Fibroblast of skin of left biceps (primary cell): ENCODE measurements at places on chromosomes 12 and 14.

DNA sequence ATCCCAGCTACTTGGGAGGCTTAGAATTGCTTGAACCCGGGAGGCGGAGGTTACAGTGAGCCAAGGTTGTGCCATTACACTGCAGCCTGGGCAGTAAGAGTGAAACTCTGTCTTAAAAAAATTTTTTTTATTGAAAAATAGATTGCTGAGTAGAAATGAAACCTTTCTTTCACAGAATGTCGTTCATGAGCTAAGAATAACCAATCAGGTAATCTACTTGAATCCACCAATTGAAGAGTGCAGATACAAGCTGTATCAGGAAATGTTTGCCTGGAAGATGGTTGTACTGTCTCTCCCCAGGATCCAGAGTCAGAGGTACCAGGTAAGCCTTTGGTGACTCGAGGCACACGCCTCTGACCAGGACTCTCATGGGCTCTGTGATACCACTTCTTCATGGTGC lies 27.0 kb downstream of the DYNC1H1 start:
- no peak for DNase-seq

- no peak for DNase-seq
These were observed 6.0 kb downstream of the SYT1 start for GRCh38 chr12:78870539-78870938.

GRCh38 chr14:34034447-34035176 lies 83.7 kb upstream of the EGLN3 start:
- no peak for DNase-seq

- DNase-seq, result no peak
These were observed 34.6 kb downstream of the CKB start for GRCh38 chr14:103488071-103488470.

GRCh38 chr12:75444429-75445136 lies 36.0 kb upstream of the GLIPR1 start:
- no peak for DNase-seq

DNA sequence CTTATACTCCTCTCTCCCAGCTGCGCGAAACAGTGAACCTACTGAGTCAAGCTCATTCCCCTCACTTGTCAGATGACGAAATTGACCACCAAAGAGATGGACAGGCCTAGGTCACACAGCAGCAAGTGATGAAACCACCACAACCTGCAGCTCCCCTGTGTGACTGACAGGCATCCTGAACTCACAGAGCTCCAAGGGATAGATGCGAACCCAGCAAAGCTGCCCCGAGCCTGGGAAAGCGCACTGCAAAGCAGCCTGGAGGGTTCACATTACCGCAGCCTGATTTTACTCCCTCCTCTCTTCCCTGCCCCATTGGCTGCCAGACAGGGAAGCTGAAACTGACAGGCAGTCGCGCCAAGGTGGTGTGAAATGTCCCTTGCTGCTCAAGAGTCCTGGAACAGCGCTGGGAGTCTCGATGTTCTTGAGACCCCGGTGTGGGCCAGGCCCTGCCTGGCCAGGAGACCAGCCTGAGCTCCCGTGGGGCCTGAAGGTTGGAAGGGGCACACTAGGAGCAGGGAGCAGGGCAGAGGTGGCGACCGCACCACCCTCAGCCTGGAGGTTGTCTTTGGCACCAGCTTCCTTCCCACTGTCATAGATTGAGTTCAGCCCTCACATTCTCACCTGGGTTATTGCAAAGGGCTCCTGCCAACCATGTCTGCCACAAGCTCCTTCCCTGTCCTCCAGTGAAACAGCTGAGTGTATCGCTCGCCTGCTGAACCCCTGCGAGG lies 36.3 kb downstream of the SNRNP35 start:
- DNase-seq, result no peak

GRCh38 chr14:100725587-100726387 lies 905 bp upstream of the DLK1 start:
- no peak for DNase-seq

DNA sequence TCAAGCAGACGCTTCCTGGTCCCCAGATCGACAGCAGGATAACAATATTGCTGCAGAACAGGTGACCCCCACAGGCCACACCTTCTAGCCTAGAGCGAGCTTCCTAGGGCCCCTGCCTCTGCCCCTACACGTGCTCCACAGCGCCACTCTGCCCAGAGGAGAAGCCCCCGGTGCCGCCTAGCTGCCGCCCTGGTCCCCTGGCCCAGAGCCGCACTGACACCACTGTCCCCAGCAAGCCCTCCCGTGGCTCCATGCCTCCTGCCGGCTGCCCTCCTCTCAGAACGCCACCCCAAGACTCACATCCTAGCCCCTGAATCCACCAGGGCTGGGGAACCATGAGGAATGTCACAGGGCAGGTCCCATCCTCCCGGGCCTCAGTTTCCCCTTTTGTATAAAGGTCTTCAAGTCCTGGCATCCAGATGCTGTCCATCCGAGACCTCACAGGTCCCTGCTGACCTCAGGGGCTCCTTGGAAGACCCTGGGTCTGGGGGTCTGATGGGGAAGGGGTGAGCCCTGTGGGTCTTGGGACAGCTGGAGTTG lies 31.0 kb downstream of the JAG2 start:
- no peak for DNase-seq

- DNase-seq, result no peak
These were observed 56.4 kb upstream of the NEDD1 start for GRCh38 chr12:96850676-96851075.

DNA sequence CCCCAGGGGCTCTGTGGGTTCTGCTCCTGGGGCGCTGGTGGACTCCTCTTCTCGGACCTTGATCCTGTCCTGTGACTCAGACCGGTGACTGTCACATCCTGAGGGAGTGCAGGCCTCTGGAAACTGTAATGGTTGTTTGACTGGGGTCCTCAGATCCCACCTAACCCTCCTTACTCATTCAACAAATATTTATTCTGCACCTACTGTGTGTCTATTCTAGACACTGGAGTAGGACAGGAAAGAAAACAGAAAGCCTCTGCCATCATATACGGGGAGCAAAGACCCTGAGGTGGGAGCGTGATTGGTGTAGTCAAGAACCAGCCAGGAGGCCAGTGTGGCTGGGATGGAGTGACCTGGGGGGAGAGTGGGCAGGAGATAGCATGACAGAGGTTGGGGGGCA lies 47.6 kb downstream of the ESRRB start:
- no peak for DNase-seq

DNA sequence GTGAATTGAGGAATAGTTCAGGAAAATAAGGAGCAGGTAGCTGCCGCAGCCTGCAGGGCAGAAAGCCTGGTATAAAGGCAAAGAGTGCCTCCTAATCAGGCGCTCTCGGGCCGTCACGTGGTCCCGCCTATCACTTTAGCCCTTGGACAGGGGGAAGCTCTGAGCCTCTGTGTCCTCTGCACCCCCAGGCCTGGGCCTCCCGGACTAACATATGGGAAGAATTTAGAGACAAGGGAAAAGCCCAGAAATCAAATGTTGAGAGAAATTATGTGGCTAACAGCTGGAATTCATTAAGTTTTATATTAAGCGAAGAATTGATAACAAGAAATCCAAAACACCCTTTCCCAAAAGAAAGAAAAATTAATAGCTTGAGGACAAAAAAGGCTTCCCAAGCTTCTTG lies 417.7 kb downstream of the ATP23 start:
- DNase-seq, result peak; percentile 89

DNA sequence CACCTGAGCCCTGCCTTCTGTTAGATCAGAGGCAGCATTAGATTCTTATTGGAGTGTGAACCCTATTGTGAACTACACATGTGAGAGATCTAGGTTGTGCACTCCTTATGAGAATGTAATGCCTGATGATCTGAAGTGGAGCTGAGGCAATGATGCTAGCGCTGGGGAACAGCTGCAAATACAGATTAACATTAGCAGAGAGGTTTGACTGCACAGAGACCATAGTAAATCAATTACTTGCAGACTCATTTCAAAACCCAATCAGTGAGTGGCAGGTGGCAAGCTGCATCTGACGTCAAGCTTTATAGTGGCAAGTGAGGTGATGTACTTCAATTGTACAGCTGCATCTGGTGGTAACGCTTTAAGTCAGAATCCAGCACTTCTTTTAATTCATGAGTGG lies 141.6 kb downstream of the GPHN start:
- no peak for DNase-seq

- DNase-seq, result no peak
These were observed 120.4 kb downstream of the ETV6 start for GRCh38 chr12:11769723-11770514.

DNA sequence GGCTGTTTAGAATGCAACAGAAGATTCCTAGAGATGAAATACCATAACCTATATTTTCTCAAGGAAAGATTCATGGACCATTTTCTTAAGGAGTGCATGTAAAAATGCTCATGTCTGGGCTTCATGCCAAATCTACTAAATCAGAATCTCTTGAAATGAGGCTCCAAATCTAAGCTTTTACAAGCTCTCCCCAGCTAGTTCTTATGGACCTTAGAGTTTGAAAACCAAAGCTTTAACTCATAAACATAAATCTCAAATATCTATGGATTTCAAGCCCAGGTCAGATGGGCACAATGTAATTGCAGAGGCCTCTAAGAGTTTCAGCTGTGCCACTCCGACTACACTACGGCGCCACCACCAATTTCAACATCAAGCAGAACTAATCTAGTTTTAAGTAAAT lies 117.3 kb upstream of the CAND1 start:
- no peak for DNase-seq

DNA sequence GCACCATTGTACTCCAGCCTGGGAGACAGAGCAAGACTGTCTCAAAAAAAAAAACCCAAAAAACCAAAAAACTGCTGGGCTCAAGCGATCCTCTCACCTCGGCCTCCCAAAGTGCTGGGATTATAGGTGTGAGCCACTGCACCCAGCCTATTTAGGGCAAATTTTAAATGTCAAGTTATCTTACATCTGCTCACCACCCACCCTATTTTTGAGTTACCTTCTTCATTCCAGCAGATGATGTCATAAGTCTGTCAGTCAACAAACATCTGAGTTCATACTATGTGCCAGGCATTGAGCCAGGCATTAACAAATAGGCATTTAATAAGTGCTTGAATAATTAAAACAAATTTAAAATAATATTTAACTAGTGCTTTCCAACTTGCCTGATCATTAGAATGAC lies 21.5 kb downstream of the BATF start:
- DNase-seq, result no peak

- DNase-seq, result no peak
These were observed 233.8 kb downstream of the CACNA1C start for GRCh38 chr12:2286461-2287131.

DNA sequence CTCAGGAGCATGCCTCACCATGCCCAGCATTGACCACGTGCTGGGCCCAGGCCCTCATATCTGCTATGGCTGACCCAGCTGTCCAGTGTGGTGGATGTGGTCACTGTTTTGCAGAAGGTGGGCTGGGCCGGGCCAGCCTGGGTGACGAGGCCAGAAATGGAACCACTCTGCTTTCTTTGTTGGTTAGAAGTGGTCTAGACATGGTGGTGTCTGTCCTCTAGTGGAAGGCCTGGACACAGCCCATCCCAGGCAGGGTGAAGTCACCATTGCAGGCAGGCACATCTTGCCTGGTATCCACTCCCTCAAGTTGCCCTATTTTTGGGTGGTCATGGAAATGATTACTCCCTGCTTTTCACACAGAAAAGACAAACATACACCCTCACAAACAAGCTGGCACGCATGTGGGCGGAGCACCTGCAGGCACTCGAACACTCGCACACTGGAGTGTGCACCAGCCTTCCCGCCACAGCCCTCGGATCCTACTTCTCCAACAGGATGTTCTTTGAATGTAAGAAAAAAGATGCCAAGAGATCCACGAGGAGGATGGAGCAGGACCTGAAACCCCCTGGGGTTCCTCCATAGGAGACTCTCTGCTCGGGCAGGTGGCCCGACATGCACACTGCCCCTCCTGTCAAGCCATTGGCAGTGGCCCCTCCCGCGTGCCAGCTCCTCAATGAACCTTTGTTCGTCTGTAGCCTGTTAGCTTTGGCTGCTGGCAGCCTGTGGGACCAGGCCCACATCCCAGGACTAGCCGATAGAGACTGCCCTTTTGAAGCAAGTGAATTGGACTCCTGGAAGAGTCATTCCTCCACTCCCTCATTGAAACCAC lies 38.4 kb downstream of the MLXIP start:
- DNase-seq, result no peak

- no peak for DNase-seq
These were observed 23.7 kb upstream of the PARP11 start for GRCh38 chr12:3896801-3897351.

GRCh38 chr12:124006846-124007713 lies 34.1 kb downstream of the ZNF664 start:
- DNase-seq, result no peak

DNA sequence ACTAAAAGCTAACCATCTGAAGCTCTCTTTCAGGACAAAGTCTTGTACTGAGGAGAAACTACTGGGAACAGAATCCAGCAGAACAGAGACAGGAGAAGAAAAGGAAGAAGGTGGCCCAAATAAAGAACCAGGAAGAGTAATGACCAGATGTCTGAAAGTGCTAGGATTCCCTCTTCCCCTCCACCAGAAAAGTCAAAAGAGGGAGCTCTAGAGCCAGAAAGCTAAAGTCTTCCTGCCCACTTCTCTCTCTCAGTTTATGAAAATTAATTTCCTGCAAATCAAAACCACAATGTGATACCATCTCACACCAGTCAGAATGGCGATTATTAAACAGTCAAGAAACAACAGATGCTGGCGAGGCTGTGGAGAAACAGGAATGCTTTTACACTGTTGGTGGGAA lies 47.2 kb downstream of the SPPL3 start:
- DNase-seq, result no peak

GRCh38 chr14:103928011-103928890 lies at the start of gene TDRD9:
TDRD9 (plus strand) TSS chr14:103928456; CDS start chr14:103928510, 54 bp downstream.
- DNase-seq, result no peak

GRCh38 chr14:68594737-68595380 lies 198.0 kb downstream of the ZFP36L1 start:
- no peak for DNase-seq

DNA sequence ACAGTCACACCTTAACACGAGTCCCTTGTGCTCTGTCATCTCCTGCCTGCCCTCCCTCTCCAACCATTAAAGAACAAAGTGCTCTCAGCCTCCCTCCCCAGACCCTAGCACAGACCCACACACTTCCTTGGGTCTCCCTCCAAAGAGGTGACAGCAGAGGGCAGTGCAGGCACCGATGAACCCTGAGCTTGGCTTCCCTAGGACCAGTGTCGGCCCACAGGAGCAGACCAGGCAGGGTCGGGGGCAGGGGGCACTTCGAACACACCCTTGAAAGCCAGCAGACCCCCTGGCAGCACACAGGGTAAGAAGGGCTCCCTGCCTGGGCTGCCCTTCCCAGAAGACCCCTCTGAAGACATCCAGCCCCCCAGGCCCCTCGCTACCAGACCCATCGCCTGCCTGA lies 7.0 kb downstream of the CDK2AP1 start:
- DNase-seq, result no peak

GRCh38 chr12:67928621-67929383 lies 60.4 kb upstream of the IFNG-AS1 start:
- DNase-seq, result no peak

DNA sequence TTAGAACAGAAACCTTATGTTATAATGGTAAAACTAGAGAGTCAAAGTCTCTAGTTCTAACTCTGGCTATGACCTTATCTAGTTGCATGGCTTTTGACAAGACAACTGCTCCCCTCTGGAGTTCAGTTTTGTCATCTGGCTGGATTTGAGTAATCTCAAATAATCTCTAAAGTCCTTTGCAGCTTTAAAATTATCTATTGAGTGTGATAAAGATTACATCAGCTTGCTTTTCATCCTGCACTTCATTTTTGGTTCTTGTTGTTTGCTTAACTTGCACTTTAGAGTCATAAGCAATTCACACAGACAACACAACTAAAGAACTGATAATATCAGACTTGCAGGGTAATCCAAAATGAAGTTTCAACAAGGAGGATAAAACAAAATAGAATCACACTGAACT lies 2.3 kb downstream of the AKAP5 start:
- DNase-seq, result no peak
